ENCODE measurements at places on chromosomes 4 and X.

GRCh38 chr4:157727163-157727562 lies 445.7 kb downstream of the GASK1B start:
- DNase-seq = no peak

DNA sequence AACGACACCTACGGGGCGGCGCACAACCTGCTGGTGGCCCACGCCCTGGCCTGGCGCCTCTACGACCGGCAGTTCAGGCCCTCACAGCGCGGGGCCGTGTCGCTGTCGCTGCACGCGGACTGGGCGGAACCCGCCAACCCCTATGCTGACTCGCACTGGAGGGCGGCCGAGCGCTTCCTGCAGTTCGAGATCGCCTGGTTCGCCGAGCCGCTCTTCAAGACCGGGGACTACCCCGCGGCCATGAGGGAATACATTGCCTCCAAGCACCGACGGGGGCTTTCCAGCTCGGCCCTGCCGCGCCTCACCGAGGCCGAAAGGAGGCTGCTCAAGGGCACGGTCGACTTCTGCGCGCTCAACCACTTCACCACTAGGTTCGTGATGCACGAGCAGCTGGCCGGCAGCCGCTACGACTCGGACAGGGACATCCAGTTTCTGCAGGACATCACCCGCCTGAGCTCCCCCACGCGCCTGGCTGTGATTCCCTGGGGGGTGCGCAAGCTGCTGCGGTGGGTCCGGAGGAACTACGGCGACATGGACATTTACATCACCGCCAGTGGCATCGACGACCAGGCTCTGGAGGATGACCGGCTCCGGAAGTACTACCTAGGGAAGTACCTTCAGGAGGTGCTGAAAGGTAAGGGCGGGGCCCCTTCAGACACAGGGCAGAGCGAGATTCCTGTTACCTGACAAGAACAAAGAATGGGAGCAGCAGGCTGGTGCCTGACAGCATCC lies 11.7 kb downstream of the RPL9 start:
- peak; percentile 87 for DNase-seq

GRCh38 chrX:39020051-39020669 lies 218.9 kb downstream of the MID1IP1 start:
- no peak for DNase-seq

DNA sequence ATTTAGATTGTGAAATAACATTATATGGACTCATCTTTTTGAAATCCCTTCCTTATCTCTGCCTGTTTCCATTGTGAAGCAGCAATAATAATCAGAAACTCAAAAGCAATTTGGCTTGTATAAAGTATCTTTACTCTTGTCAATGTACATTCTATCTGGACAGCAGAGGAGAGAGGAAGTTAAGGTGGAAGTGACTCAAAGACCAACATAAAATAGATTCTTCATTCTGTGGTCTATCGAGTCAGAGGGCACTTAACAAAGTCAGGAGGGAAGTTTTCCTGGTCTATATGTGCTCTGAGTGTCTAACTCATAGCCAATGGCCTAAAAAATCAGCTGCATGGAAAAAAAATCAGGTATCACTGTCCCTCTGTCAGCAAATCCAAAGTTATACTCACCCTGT lies 155.5 kb downstream of the EMCN start:
- DNase-seq = no peak
